Erythroblast (primary cell): ENCODE measurements at places on chromosomes 3 and 15.

DNA sequence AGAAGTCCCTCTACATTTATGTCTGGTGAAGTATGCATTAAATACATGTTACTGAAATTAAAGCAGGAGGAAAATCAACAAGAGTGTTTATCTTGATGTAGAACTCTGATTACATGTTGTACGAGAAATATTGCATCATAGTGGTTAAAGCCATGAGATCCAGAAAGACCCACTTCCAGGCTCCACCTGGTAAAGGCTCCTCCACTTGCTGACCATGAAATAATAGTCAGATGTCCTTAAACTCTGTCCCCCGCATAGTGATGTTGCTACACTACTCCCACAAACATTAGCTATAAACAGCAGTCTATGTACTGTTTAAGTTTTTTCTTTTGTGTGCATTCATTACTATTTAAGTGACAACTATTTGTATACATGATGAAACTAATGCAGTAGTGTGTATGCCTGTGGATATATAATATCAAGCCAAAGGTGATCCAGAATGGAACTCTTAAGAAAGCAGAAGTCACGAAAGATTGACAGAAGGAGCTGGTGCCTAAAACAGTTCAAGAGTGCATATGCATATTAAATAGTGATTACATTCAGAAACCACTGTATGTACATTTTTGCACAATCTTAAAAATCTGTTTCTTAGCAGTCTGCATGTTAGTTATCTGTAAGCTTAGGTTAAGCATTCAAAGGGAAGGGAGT is 264.4 kb upstream of the KCNMB2 start:
- peak; percentile 24 for DNase-seq

DNA sequence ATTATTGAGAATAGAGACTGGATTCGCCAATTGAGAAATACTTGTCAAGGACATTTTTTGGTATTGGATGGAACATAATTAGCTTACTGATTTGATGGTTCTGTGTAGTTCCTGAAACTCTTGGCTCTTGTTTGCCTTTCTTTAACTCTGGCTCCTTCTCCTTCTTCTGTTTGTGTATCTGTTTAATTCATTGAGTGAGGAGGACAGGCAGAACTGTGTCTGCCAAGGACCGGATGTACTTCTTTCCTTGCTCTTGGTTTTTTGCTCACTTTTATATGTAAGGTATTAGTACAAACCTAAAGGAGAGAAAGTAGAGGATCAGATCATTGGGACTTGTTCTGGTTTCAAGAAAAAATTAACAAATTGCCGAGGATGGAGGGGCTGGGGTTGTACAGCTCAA is 48.9 kb downstream of the TCF12 start:
- no peak for DNase-seq

DNA sequence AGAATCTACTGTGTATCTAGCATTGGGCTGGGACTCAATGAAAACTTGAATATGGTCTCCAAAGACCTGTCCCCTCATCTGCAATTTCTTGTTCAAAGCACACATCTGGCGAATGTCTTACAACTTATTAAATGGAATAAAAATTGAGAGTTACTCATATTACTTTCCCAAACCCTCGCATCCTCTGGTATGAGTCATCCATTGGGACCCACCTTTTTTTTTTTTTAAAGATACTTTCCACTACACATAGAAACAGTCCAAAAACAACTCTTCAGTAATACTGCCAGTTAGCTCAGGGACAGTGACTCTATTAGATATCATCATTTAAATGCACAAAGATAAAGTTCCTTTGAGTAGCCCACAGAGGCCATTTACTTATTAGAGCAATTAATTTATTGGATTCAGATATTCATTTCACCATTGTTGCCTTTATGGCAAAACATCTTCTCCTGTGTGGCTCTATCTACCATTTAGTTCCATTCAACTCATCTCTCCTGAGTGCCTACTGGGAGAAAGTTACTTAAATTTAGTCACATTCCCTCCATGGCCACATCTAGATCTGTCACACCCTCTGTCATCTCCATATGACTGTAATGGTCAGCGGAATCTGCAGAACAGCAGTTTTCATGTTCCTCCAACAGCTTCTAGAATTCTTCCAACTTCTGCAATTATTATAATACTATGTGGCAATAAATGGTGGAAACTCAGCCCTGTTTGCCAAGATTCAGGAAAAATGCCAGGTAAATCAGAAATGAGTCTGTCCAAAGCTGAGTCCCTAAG is 77.9 kb upstream of the ARHGEF3 start:
- DNase-seq: no peak

DNA sequence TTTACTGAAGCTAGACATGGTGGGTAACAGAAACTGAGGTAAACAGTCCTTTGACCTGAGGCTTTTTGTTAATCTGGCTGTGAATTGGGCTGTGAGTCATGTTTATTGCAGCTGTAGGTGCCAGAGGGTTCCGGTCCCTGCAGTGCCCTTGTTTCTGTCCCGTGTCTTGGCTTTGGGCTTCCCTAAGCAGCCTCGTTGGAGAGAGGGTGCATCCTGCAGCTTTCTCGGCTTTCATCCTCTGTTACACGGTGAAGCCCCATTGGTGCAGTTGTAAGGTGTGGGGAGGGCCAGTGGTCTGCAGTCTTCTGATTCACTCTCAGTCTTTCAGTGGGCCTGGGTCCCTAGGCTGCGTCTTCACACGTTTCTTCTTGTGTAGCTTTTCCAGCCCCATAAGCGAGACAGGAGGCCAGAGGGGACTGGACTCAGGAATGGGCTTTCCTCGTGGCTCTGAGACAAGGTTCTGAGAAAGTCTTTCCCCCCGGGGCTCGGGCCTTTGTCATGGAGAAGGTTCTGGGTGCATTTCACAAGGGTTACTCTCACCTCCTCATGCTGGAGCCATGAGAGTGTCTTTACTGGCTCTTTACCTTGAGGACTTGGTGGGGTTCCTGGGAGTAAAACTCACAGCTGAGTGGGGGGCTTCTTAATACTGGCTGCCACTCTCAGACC is 33.1 kb downstream of the ASB7 start:
- DNase-seq: no peak

GRCh38 chr3:184842433-184842832 is 30.5 kb downstream of the VPS8 start:
- no peak for DNase-seq

GRCh38 chr3:154933581-154933980 is 146.5 kb upstream of the MME start:
- DNase-seq: no peak

DNA sequence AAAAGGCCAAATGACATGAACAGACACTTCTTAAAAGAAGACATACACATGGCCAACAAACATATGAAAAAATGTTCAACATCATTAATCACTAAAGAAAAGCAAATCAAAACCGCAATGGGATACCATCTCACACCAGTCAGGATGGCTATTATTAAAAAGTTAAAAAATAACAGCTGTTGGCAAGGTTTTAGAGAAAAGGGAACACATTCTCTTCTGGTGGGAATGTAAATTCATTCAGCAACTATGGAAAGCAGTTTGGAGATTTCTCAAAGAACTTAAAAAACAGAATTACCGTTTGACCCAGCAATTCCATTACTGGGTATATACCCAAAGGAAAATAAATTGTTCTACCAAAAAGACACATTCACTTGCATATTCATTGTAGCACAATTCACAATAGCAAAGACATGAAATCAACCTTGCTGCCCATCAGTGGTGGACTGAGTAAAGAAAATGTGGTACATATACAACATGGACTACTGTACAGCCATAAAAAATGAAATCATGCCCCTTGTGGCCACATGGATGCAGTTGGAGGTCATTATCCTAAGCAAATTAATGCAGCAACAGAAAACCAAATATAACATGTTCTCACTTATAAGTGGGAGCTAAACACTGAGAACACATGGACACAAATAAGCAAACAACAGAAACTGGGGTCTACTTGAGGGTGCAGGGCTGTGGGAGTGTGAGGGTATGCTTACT is 190.7 kb upstream of the MCTP2 start:
- DNase-seq: no peak
